ENCODE measurements at places on chromosomes 2 and 18.

GRCh38 chr2:106020032-106020431 is 174.1 kb downstream of the UXS1 start:
- DNase-seq = no peak

DNA sequence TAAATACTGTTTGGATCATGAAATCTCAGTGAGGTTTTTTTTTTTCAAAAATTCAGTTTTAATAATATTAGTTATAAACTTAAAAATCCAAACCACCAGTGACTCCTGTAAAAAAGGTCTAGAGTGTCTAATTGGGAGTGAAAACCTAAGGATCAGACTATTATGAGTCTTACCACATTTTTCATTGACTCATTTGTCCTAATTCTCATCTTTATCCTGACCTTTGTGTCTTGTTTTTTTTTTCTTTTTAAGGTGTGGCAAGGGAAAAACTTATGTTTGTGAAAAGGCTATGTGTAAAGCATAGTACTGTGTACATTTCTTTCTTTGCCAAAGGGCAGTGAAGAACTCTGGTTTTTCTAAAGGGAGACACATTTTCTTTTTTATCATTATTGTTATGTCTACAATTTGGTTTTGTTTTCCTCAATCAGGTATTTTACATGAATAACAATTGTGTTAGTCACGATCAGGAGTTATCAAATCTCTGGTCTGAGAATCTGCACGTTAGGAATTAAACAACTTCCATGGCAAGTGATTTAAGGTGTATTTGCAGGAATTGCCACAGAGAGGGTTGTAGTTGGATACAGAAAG is 52.6 kb downstream of the RHBDD1 start:
- DNase-seq = no peak

GRCh38 chr2:86224645-86225355 is 25.5 kb downstream of the MRPL35 start:
- DNase-seq = no peak

DNA sequence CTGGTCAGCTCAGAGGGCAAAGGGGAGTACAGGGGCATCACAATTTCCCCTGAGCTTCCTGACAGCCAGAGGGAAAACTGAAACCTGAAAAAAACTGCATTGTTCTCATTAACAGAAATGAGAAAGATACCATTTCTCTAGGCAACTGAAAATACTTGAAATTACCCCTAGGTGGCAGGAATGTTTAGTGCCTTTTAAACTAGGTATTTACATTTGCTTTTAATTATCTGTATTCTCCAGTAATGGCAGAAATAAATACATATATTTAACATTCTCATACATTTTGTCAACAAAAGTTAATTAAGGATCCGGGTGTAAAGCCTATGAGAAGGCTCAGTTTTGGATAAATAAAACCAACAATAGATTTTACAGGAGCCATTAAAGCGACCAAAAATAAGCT is 34.5 kb downstream of the RPL31 start:
- DNase-seq = peak; percentile 27

DNA sequence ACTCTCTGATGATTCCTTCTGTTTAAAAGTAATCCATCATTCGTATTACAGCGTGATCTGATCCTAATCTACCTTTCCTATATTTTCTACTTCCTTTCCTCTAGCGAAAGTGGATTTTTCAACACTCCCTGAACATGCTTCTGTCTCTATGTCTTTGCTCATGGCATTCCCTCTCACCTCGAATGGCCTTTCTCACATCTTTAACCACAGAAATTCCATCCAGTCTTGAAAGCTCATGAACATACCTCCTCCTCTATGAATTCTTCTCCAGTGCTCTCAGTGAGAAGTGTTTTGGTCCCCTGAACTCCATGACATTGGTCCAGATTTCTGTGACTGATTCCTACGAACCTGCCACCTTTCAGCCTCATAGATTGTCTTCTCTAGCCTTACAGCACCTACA is 323.2 kb downstream of the RAD51AP2 start:
- no peak for DNase-seq

DNA sequence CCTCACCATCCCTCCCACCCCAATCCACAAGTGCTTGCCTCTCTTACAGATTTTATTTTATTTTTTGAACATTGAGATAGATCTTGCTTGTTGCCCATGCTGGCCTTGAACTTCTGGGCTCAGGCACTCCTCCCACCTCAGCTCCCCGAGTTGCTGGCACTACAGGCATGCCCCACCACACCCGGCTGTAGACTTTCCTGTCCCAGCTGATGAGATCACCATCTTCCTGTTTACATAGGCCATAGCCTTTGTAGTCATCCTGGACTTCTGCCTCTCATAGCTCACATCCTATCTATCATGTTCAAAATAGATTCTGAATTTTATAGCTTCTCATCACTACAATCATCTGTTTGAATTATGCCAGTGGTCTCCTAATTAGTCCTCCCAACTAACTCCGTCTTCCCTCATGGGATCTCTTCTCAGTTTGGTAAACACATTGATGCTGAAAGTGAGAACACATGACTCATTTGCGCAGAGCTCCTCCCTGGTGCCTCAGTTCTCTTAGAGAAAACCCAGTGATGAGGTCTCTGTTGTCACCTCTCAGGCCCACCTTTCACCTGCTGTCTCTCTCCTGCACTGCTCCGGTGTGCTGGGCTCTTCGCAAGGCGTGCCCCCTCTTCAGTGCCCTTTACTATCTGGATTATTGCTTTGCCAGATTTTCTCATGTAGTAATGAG is 243.0 kb downstream of the ZNF407 start:
- peak; percentile 15 for DNase-seq

DNA sequence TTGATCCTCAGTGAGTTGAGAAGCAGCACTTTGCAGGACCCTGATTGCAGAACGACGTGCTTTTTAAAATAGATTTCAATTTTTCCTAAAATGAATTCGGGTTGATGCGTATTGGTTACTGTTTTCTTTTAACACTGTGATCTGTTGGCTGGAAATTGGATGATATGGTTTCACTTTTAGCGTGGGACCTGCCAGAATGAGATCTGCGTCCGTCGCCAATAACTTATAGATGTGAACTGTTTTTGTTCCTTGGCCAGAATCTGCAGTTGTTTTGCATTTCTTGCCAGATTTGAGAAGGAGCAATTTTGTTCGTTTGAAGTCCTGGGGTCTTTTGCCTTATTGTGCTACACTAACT is 703 bp downstream of the UGGT1 start:
- no peak for DNase-seq

All from NCI-H2081 (cell line).